ENCODE measurements at places on chromosomes 3 and 15.
A peak's percentile ranks its signal among the peaks of the same experiment; 100 is the strongest.

DNA sequence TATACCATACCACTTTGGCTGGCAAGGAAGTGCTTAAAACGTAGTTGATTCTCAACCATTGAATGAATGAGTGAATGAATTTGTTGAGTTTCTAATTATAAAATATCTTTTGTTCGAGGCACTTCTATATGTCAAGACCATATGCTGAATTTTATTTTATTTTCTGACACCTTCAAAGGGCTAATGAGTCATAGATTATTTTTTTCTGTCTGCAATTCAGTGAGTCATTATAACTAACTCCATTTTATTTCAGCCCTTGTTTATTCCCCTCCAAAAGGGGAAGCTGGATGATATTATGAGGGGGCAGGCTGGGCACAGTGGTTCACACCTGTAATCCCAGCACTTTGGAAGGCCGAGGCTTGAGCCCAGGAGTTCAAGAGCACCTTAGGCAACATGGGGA lies 142.4 kb downstream of the P2RY1 start:
- DNase-seq: no peak

GRCh38 chr15:66897416-66897815 lies 168.0 kb upstream of the SMAD3 start:
- no peak for DNase-seq

GRCh38 chr15:36883713-36884517 lies 216.4 kb downstream of the MEIS2 start:
- DNase-seq: peak; percentile 21

GRCh38 chr3:116093374-116093773 lies 351.9 kb downstream of the LSAMP start:
- DNase-seq: no peak

DNA sequence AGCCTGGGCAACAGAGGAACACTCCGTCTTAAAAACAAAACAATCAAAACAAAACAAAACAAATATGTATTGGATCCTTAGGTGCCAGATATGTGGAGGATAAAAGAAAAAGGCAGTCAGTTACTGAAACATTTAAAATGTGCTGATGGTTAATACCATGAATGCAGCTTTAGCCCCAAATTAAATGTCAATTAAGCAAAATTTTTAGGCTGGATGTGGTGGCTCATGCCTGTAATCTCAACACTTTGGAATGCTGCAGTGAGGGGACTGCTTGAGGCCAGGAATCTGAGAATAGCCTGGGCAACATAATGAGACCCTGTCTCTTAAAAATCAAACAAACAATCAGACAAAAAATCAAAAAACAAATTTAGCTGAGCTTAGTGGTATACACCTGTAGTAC lies 8.5 kb upstream of the CHMP2B start:
- no peak for DNase-seq

DNA sequence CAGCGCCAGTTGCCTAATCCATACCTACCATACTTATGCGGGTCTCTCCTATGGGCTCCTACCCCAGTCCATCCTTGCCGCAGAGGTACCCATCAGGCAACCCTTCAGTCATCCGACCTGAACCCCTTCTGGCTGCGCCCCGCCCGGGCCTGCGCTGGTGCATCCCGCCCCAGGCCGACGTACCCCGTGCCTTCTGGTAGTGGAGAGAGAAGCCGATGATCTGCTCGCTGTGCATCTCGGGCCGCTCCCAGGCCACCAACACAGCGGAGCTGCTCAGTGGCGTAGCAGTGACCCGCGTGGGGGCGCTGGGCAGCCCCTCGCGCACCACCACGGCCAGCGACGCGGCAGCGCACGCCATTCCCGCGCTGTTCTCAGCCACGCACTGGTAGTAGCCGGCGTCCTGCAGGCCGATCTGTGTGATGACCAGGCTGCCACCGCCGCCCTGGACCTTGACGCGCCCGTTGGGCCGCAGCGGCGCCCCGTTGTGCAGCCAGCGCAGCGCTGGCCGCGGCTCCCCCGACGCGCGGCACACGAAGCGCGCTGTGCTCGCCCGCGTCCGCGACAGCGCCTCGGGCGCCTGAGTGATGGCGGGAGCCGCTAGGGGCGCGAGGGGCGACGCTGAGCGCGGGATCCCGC lies 17.9 kb upstream of the IGDCC3 start:
- no peak for DNase-seq

GRCh38 chr3:124373524-124373923 lies 356.7 kb upstream of the UMPS start:
- DNase-seq: no peak

- no peak for DNase-seq
Measured at GRCh38 chr15:49045751-49046219, 461 bp downstream of the SECISBP2L start.

DNA sequence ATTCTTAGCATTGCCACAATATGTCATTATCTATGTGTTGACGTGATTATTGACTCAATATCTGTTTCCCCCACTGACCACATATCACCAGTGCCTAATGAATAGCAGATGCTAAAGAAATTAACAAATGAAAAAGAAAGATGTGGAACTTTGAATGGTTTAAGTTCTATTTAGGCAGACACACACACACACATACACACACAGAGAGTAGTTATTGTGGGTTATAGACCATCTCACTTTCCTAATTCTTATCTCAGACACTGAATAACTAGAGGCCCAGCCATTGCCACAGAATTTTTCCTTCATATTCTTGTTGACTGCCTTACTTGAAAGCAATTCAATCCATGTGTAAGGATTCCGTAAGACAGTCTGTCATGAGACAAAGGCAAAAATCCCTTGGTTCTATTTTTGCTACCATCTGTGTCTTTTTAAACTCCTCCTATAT lies 61.9 kb upstream of the PHLDB2 start:
- DNase-seq: no peak

DNA sequence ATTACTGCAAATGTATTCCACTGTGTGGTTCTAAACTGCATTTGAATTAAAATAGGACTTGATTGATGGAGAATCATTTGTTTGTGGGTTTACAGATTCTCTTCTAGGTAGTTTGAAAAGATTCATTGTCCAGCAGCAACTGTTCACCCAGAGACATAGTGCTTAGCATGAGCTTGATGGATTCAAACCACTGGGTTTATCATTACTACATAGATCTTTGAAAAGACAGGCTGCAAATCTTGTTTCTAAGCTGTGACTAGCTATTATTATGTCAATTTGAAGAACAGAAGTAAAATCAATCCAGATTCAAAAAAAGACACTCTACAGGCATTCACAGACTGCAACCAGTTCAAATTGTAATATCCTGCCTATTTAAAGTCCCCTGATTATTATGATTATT lies 49.8 kb downstream of the MBNL1 start:
- no peak for DNase-seq

DNA sequence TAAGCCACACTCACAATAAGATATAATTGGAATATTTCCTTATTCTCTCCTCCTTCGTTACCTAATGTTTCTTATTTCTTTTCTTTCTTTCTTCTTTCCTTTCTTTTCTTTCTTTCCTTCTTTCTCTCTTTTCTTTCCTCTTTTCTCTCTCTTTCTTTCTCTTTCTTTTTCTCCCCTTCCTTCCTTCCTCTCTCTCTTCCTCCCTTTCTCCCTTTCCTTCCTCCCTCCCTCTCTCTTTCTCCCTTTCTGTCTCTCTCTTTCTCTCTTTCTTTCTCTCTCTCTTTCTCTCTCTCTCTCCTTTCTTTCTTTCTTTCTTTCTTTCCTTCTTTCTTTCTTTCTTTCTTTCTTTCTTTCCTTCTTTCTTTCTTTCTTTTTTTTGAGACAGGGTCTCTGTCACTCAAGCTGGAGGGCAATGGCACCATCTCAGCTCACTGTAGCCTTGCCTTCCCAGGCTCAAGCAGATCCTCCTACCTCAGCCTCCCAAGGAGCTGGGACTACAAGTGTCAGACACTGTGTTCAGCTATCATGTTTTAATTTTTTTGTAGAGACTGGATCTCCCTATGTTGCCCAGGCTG lies 19.3 kb upstream of the PIAS1 start:
- no peak for DNase-seq

GRCh38 chr3:79564192-79564591 lies 203.6 kb downstream of the ROBO1 start:
- no peak for DNase-seq

- DNase-seq: no peak
Measured at GRCh38 chr3:177606891-177607290, 409.6 kb upstream of the TBL1XR1 start.

DNA sequence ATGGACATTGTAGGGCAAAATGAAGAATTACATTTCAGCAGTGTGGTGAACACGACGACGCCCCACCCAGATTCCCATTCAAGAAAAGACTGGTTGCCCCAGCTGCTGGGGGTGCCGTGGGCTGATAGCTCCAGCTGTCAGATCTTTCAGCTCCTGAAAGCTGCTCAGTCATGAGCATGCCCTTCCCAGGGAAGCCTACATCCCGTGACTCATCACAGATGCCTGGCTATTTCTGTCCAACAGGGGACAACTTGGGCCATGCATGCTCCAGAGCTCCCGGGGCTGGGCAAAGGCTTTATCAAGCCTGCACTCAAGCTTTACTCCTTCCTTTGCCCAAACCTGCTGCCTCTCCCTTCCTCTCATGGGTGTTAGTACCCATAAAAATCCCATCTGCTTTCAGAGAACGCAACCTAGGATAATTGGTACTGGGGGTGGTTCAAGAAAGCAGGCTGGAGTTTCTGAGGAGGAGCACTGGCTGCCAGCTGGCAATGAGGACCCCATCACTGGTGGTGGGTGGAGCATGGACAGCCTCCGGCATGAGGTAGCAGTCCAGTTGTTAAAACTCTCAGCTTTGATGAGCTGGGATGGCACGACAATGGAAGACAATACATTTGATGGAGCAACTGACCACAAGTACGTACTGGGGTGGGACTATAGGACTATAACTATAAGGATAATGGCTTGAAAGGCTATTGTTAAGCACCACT lies 16.4 kb upstream of the ST8SIA2 start:
- DNase-seq: no peak

GRCh38 chr3:76198086-76198485 lies 412.7 kb upstream of the ZNF717 start:
- no peak for DNase-seq

- no peak for DNase-seq
Measured at GRCh38 chr3:152208439-152208838, 60.3 kb upstream of the MBNL1 start.

- no peak for DNase-seq
Measured at GRCh38 chr15:75043509-75044257, 20.3 kb downstream of the PPCDC start.

DNA sequence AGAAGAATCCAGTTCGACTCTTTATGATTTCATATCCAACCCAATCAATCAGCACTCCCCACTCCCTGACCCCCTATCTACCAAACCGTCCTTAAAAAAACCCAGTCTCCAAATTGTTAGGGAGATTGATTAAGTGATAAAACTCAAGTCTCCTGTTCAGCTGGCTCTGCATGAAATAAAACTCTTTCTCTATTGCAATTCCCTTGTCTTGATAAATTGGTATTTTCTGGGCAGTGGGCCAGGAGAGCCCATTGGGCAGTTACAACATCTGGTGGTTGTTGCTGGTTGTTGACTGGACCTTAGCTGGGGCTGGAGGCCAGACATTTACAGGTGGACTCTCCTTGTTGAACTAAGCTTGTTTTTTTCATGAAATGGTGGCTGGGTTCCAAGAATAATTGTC lies 642.3 kb downstream of the ROBO2 start:
- no peak for DNase-seq

DNA sequence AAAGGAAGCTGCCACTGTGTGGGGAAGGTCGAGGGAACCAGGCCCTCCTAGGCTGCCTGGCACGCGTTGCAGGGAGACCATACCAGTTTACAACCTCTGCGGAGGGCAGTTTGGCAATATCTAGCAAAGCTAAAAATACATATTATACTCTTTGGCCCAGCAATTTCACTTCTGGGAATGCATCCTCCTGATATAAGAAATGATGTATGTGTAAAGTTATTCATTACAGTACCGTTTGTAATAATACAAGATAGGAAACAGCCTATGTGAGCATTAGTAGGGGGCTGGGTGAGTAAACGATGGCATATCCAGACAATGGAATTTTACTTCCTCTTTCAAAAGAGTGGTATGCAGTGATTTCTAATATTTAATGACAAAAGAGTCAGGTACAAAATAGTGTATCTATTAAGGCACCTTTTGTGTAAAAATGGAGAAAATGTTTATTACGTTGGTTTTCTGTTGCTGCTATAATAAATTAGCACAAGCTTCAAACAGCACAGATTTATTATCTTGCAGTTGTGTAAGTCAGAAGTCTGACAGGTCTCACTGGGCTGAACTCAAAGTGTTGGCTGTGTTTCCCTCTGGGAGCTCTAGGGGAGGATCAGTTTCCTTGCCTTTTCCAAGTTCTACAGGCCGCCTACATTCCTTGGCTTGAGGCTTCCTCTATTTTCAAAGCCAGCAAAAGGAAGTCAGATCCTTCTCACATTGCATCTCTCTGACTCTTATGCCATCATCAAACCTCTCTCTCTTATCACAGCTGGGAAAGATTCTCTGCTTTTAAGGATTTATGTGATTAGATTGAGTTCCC lies 9.0 kb downstream of the APOD start:
- no peak for DNase-seq

DNA sequence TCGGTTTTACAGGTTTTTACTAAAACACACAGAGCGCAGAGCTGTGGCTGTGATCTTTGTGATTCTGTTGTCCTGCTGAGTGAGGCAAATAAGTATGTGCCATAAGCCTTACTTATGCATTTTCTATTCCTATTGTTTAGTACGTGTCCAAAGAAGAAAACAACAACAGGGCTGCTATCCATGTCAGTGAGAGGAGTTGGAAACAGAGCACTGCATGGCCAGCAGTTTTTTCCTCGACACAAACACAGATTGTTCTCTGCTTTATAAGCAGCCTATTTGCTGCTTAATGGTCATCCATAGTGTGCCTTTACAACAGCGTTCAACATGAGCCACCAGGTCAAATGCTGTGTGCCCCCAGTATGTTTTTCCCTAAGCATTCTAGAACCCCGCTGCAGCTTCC lies 79.8 kb downstream of the SHQ1 start:
- DNase-seq: no peak

DNA sequence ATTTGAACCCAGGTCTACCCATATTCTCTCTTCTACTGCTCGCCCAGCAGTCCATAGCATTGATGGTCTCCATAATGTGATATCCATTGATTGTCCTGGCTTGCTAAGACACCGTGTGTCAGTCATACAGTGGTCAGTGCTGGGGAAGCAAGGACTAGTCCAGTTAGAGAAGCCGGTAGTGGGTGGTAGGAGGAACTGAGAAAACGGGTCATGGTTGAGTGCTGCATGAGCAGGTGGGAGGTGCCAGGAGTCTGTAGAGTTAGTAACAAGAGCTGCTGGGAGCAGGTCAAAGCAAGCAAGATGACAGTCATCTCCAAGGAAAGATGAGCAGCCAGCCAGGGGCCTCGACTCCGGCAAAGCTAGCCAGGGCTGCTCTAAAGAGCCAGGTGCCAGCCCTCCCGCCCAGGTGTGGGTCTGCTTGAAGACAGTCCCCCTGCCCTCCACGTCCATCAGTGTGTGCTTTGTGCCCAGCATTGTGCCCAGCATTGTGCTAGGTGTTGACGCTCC lies 29.5 kb upstream of the USP3 start:
- DNase-seq: no peak

- DNase-seq: no peak
Measured at GRCh38 chr3:85627932-85628331, 669.1 kb downstream of the CADM2 start.

GRCh38 chr15:75872403-75872990 lies 29.2 kb downstream of the UBE2Q2 start:
- DNase-seq: no peak

- no peak for DNase-seq
Measured at GRCh38 chr15:50791486-50791885, 26.0 kb upstream of the SPPL2A start.

- no peak for DNase-seq
Measured at GRCh38 chr3:73557986-73558726, 66.6 kb downstream of the PDZRN3 start.

GRCh38 chr15:35545316-35545823 lies 595 bp downstream of the DPH6 start:
- no peak for DNase-seq
